ENCODE measurements at places on chromosomes 11 and 22. TPM values are rescaled to one million over a fixed set of nuclear protein-coding genes. Genes with fewer than 3 reads are reported as not detected.

- DNase-seq = peak; percentile 23
These were observed 34.5 kb upstream of the TH start for GRCh38 chr11:2205981-2206690.

The C11orf42 gene
- total RNA-seq = not detected

DNA sequence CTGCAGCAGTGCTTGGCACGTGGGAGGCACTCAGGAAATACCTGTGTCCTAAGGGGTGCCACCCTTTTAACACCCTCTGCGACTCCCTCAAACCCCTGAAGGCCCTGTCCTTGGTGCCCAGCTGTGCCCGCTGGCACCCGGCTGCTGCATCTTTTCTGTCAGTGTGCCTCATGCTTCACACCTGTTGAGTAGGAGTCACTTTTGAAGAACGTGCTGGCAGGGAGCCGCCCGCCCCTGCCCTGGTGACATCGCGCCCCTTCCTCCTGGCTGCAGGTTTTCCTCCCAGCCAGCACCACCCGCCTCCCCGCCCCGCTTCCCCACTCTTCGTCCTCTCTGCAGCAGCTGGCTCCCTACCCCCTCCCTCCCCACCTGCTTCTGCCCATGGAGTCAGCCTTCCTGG is 17.8 kb downstream of the FRMD8 start:
- no peak for DNase-seq

The AIFM3 gene
- 1.9 TPM for total RNA-seq

The RFPL1 gene
- not detected for total RNA-seq

GRCh38 chr22:22887621-22888503 is at the start of gene IGLL5:
Gene IGLL5, plus strand, starts transcription at chr22:22887816. Its CDS starts 238 bp downstream, at chr22:22888054.
- DNase-seq = no peak

DNA sequence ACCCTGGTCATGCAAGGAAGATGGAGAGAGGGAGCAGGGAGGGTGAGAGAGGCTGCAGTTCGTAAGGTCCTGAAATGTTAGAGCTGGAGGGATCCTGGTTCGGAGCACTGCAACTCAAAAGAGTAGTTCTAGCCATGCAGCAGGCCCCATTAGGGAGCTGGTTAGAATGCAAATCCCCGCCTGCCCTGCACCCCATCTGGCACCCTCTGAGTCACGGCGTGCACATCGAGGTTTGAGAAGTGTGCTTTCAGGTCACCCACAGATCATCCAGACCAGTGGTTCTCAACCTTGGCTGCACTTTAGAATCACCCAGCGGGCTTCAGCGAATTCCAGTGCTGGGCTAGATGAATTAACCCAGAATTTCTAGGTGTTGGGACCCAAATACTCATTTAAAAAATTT is 48.2 kb downstream of the ST3GAL4 start:
- no peak for DNase-seq

GRCh38 chr11:86664930-86665329 is 7.5 kb downstream of the ME3 start:
- DNase-seq = no peak

- DNase-seq = no peak
These were observed 26.1 kb downstream of the BDNF start for GRCh38 chr11:27673979-27674663.

DNA sequence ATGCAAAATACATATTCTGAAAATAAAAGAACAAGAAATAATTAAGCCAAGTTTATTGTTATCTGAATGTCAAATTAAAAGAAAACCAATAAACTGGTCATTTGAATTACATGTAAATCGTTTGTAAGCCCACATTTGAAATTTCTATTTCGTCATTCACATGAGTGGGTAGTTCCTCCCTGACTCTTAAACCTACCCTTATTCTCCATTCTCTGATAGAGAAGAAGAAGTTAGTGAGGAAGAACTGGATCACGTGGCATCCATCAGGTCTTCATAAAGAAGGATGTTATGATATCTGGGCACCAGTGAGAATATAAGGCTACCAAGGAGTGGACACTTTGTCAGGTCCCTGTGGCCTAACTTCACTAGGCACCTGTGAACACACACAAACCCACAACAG is 328.1 kb downstream of the OPCML start:
- DNase-seq = no peak

The DNAJB7 gene
- total RNA-seq = not detected

The TBC1D10A gene
- 8.4 TPM for total RNA-seq

The DEFB131B gene
- total RNA-seq = not detected

GRCh38 chr11:26043665-26044064 is 288.3 kb upstream of the ANO3 start:
- DNase-seq = no peak

DNA sequence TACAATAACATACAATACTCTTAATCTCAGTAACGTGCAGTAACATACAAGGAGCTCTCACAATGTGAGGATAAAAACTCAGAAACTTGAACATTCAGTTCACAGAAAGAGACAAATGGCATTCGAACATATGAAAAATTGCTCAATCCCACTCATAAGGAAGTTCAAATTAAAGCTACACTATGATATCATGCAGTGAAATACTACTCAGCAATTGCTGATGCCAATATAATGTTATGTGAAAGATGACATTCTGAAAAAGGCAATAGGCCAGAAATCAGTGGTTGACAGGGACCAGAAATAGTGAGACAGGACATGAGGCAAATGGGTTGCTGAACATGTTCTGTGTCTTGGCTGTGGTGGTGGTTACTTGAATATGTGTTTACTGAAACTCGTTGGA is 33.7 kb upstream of the PITPNB start:
- DNase-seq = no peak

The DEPDC7 gene
- 4.4 TPM for total RNA-seq

DNA sequence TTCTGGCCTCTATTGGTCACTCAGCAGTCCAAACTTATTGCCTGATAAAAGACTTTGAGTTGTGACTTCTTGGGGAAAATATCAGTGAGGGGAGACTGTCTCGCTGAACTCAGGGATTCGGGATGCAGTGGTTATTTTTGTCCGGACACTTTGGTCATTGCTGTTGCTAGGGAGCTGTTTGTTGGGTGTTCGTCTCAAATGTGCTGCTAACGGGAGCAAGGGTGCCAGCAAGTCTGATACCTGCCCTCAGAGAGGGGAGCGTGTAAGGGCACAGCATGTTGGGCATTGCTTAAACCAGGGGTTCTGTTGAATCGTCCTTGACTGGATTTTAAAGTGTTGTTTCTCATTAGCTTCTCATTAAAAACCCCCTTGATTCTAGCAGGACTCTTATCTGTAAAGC is 49.2 kb upstream of the SLC25A18 start:
- DNase-seq = no peak

DNA sequence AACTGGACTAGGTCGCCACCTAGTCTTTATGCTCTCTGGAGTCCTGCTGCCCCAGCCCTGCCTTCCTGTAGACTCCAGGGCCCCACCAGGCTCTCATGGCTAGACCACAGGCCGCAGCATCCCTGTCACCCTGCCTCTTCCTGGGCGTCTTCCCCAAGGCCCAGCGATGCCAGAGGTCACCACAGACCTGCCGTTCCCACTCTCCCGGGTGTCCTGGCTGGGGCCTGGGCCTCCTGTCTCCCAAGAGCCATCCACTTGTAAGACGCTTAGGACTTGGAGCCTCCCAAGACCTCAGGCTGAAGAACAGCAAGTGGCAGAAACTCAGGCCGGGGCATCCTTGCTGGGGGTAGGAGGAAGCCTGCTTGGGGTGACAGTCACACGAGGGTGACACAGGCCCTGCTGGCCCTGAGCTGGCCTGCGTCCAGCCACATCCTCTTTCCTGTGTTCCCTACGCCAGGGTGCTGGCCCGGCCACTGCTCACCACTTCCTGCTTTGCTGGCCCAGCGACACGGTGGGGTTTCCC is 2.0 kb upstream of the TCIRG1 start:
- DNase-seq = no peak

The MRGPRX3 gene
- total RNA-seq = not detected

DNA sequence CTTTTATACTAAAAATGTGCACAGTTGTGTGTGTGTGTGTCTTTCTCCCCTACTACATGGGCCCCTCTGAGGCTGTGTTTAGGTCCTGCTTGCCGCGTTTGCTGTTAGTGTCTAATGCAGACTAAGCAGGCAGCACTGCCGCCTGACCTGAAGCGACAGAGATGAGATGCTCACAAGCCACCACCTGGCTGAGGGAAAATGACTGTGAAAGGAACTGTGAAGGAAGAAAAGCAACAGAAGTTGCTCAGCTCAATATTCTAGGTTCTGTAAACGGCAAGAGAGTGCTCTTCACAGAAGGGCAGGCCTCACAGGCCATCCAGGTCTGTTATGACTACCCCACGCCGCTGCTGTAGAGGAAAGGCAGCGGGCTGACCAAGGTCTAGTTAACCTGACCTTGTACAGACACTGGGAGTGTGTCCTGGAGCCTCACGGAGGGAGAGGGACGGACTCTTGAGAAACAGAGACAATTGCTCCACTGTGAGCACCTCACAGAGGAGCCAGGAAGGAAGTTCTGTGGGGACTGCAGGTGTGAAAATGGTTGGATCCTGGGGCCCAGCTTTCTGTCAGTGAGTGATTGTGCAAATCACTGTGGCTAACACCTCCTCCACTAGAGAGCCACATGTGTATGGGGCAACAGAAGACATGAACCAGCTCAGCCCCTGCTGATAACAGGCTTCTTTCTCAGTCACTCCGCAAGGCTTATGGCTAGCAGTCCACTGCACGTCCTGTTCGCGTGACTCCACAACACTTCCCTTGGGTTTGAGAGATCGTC is 31.3 kb upstream of the YPEL1 start:
- DNase-seq = no peak

DNA sequence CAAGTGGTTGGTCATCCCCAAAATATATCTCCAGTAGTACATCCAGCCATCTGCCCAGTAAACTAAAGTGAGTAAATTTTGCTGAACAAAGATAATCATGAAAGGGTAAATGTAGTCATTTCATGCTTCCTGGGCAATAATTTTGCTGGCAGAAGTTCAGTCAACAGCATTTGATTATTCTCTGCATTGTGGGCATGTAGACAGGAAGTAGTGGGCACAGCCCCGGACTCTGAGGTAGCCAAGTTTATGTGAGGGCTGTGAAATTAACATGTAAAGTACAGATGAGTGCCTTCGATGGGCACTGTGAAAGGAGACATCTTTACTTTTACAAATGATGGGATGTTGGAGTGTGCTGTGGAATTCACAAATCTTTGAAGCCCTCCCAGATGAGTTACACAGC is 312.2 kb upstream of the MTNR1B start:
- no peak for DNase-seq

The OVCH2 gene
- 0.44 TPM for total RNA-seq

The HMOX1 gene
- 22.7 TPM for total RNA-seq

DNA sequence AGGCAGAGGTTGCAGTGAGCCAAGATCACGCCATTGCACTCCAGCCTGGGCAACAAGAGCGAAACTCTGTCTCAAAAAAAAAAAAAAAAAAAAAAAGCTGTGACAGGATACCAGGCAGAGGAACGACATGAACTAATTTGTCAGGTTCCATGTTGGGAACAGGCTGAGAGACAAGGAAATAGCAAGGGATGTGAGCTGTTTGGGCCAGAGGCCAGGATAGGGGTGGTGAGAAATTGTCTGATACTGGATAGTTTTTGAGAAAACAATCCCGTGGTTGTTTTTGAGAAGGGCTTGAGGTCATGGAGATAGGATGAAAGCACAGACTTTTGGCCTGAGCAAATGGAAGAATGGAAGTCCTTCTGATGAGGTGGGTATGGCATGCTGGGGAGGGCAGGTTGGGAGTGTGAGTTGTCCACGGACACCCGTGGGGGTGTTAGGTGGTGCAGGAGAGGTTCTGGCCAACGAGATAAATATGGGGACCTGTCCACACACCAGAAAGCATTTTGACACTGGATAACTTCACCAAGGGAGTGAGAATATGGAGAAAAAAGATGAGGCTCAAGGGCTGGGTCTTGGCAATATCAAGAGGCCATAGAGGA is 13.7 kb downstream of the PIWIL3 start:
- DNase-seq = no peak

DNA sequence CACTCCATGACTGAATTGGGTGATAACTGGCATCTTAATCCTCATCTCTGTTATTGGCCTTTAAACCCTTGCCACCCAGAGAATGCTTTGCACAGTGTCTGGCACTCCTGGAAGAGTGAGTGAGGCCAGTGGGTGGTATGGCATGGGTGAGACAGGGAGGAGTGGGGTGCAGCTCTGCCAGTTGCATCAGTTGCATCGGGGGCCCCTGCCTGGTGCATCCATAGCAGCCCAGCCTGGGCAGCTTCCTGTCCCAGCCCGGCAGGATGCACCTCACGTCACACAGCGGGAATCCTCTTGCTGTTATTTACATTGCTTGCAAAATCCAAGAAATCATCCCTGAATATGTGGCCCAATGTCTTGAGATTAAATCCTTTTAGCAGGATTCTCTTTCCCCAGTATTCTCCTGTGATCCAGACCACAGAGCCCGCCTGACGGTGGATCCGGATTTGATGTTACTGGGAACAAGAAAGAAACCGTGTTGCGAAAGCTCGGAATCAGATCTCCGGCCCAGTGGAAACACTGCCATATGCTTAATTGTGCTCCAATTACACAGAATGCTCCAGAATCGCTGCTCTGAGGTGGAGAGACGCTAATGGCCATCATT is 37.6 kb upstream of the MN1 start:
- no peak for DNase-seq
